ENCODE measurements at places on chromosomes 5 and 9. TPM values are rescaled to one million over a fixed set of nuclear protein-coding genes. Genes with fewer than 3 reads are reported as not detected.

The CCDC152 gene
- polyA plus RNA-seq: 60.9 TPM

The LOX gene
- polyA plus RNA-seq: 46.4 TPM

The C9orf153 gene
- polyA plus RNA-seq: 0.98 TPM

The ACSL6 gene
- polyA plus RNA-seq: 90.7 TPM

The FAM221B gene
- polyA plus RNA-seq: not detected

The RASGEF1C gene
- not detected for polyA plus RNA-seq

The CDC20B gene
- not detected for polyA plus RNA-seq

The CCNI2 gene
- polyA plus RNA-seq: 152 TPM

The LCN10 gene
- polyA plus RNA-seq: not detected

The CER1 gene
- polyA plus RNA-seq: not detected

The ENTREP1 gene
- 3.5 TPM for polyA plus RNA-seq

The ZFP62 gene
- polyA plus RNA-seq: 43.9 TPM

The IL4 gene
- polyA plus RNA-seq: not detected

The TCOF1 gene
- polyA plus RNA-seq: 5.8 TPM

The BSPRY gene
- 54.2 TPM for polyA plus RNA-seq

The AK8 gene
- polyA plus RNA-seq: 0.77 TPM

The ADAMTS19 gene
- 0.53 TPM for polyA plus RNA-seq

All from Purkinje cell (primary cell).